ENCODE measurements at places on chromosomes 6 and 20.

GRCh38 chr20:38198238-38198861, 33.3 kb upstream of the TGM2 start:
- no peak for DNase-seq

DNA sequence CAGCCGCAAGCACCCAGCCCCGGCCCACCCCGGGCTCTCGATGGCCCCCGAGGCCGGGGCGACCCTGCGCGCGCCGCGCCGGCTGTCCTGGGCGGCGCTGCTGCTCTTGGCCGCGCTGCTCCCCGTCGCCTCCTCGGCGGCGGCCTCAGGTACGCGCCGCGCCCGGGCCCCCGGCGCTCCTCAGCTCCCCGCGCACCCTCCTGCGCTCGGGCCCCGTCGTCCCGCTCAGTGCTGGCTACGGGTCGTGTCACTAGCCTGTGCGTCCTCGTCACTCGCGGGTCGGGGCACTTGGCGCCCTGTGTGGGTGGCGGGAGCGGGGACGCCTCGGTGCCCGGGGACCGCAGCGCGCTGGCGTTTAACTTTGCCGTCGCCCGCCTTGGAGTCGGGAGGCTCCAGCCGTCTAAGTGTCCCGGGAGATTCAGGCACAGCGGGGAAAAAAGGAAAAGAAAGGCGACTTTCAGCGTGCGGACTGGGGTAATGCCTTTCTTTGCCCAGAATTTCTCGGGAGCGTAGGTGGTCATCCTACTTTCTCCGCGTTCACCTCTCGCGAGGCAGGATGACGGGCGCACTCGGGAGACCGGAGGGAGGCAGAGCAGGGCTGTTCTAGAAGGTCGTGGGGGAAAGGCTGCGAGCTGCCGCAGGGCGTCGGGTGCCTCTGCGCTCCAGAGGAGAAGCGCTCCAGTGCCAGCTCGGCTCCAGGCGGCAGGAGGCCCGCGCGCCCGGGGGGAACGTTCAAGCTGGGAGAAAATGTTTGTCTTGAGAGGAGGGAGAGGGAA, 545 bp downstream of the FNDC1 start:
- no peak for DNase-seq

- DNase-seq: no peak
These were observed 2.3 kb downstream of the KLHDC3 start for GRCh38 chr6:43016176-43016942.

DNA sequence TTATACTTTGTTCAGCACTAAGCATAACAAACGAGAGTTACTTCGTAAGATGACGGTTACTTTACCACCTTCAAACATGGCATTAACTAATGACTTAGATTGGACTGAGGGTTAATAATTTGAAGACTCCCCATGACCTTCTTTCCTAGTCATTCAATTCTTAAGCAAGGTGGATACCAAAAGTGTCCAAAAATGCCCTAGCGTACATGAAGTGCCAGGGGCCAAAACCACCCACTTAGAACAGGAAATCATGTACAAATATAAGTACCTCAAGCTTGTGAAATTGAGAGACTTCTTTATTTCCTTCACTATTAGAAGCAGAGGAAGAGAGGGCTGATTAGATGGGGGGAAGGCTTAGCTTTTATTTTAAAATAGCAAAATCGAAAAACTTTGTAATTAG, 166.4 kb downstream of the ATXN1 start:
- no peak for DNase-seq

DNA sequence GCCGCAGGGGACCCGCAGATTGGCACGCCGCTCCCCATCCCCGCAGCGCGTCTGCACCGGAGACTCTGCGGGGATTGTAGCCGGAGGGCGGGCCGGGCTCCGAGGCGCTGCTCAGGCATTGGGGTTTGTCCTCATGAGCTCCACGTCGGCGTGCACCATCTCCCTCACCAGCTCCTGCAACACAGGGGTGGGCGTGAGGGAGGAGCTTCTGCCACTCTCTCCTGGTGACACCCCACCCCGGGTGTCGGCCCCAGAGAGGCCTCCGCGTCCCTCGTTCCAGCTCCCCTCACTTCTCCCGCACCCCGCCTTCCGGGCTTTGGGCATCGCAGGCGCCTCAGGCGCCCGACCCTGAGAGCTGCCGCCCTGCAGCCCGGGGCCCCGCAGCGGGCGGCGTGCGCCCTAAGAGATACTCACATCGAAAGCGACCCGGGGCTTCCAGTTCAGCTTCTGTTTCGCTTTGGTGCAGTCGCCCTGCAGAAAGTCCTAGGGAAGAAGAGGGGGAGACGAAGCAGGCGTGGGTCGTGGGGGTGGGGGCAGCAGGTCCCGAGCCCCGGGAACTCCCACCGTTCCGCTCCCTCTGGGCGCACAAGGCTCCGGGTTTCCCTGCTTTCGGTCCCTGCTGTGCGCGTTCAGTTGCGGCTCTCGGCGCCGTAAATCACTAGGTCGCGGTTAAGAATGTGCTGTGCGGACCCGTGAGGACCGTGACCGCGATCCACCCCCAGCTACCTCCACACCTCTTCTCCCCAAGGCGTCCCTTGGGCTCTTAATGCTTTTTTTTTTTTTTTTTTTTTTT, 14.5 kb downstream of the FOXC1 start:
- DNase-seq: no peak

DNA sequence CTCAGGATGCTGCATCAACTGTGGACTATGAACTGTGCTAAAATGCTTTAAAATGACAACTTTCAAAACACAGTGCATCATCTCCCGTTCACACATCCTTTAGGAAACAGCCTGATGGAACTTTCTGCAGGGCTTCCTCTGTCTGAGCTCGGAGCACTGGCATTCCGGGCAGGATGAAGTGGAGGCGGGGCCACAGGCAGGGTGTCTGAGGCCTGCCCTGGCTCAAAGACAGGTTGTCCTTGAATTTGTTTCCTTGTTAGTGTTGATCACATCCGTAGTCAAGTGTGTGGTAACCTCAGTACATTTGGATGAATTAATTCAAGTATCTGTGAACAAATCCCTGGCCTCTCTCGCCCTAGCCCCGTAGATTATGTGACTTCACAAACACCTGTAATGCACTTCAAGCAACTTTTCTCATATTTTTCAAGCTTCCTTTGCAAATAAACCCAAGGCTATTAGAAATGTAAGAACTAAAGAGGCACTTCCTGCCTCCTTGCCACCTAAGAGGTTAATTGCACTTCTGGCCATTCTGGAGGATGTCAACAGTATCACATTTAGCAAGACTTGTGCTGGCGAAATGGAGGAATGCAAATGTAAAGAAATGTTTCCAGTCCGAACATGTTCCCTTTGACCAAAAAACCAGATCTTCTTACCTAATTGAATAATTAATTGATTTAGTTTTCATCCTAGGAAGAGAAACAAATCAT, 3.1 kb downstream of the CD93 start:
- DNase-seq: no peak

DNA sequence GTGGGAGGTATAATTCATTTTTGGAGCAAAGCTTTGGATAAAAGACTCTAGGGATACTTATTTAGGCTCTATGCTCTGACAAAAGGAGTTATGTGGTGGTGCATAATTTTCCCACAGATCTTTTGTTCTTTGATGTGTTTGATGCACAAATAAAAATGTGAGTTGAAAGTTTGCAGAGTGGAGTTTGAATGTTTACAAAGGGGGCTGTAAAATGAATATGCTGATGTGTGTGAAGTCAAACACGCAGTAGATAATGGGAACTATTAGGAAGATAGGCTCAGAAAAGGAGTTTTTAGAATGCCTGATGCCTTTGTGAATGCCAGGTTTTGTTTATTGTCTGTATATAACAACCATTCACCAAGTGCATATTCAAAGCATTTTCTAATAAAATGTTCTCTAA, 545.0 kb upstream of the EPHA7 start:
- DNase-seq: no peak

- no peak for DNase-seq
These were observed 71.4 kb downstream of the ADGB start for GRCh38 chr6:146670161-146670560.

DNA sequence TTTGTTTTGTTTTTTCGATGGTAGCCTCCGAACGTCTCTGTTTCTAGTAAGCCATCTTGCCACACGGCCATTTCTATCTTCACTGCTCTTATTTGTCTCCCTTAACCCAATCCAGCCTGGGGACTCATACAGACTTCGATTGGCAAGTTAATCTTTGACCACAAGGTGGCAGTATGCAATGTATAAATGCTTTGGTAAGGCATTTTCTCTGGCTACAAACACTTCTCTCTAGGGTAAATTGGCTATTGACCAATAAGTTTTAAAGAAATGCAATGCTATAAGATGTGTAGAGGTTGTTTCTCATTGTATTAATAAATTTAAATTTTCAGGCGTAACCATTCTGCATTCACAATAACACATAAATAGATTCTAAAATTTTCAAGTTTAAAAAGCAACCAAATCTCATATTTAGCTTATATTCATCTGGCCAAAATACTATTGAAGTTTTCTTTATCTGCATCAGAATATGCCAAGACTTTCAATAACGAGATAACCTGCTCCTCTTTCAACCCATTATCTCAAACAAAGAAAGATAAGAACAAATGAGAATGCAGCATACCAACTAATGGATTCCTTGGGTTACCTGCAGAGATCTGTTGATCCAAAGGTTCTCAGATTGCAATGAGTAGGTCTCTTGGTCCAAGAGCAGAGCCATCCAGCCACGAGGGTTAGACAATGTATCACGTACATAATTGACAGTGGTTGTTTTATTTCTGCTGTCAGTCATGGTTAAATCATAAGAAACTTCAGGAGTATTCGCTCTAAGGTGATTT, 231.9 kb downstream of the PKHD1 start:
- DNase-seq: no peak

- DNase-seq: no peak
These were observed 228.9 kb downstream of the ANKRD60 start for GRCh38 chr20:57999465-58000111.

DNA sequence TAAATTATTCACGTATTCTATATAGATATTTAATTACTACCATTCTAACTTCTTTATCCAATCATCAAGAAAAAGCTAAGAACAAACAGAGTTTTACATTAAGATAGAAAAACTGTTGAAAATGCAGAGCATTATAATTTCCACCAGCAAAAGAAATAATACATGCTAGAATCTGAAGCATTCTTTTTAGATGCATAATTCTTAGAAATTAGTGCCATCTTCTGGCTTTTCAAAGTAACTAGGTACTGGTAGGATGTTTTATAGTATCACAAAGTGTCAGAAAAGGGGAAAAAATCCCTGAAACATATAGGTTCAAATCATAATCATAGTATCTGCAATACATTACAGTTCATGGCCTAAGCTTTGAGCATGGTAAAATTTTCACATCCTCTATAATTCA, 178.9 kb downstream of the PHF3 start:
- DNase-seq: no peak

DNA sequence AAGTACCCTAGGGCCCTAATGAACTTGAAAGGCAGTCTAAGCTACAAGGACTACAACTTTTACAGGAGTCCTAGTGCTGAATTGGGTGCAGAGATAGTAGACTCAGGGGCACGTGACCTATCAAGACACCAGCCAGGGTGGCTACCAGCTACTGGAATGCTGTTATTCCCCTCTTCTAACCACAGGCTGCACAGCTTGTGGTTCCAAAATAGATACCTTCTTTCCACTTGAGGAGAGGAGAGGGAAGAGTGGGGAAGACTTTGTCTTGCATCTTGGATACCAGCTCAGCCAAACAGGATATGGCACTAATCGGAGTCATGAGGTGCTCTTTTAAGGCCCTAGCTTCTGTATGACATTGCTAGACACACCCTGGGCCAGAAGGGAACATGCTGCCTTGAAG, 60.0 kb upstream of the MTRF1L start:
- DNase-seq: no peak
